ENCODE measurements at places on chromosomes 16 and 17. TPM values are rescaled to one million over a fixed set of nuclear protein-coding genes. Genes with fewer than 3 reads are reported as not detected.

- DNase-seq = no peak
Measured at GRCh38 chr17:55266958-55267688, 2.4 kb downstream of the HLF start.

DNA sequence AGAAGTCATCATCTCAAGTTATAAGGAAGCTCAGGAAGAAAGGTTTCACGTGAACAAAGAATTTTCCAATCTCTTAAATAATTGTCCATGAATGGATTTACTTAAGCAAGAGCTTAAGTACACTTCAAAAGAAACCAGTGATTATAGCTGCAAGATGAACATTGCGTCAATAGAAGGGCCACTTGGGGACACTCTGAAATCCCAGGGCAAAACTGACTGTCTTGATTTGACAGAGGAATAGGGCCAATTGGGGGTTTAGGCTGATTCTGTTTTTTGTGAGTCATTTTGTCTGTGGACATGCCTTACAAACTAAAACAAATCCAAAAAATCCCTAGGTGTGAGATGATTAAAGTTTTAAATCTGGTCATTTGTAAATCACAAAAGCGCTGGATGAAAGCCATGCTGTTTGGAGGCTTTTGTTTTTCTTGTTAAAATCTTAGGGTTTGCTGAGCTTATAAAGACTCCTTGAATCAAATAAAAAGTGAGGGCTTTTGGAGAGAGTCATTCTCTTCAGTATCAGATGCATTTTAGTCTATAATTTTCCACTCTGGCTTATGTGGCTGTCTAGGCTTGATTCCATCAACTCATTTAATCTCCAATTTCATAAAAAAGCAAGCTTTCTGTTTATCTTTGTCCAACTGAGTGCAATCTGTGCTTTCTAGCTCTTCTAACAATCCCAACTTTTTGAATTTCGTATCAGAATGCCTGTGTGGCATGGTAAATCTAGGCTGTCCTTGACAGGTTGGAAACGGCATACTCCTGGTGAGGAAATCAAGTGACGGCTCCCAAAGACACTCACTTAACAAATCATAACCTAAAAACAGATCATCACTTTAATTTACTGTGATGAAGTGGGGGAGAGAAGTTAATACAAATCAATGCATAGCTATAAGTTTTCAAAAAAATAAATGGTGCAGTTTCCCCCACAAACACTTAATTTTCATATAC, 98.2 kb upstream of the SOX9 start:
- no peak for DNase-seq

GRCh38 chr17:38421171-38421841, 7.0 kb upstream of the ARHGAP23 start:
- no peak for DNase-seq

GRCh38 chr17:46922804-46923635, at the start of gene GOSR2:
Gene GOSR2, plus strand, starts transcription at chr17:46923160. Its CDS starts 33 bp downstream, at chr17:46923193.
- peak; percentile 89 for DNase-seq

DNA sequence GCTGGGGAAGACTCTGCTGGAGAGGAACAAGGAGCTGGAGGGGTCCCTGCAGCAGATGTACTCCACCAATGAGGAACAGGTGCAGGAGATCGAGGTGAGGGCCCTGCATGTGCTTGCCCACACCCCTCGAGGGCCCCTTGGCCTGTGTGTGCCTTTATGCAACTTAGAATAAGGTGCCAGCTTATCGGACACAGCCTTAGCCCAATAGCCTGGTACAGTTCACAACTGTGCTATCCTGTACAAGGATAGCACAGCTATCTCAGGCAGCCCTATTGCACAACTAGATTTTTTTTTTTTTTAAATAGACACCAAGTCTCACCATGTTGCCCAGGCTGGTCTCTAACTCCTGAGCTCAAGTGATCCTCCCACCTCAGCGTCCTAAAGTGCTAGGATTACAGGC, 12.1 kb downstream of the CDR2L start:
- no peak for DNase-seq

CSH1 gene
- total RNA-seq = not detected

CHST4 gene
- total RNA-seq = not detected
